ENCODE measurements at places on chromosomes 11 and 22. TPM values are rescaled to one million over a fixed set of nuclear protein-coding genes. Genes with fewer than 3 reads are reported as not detected.

Gene B3GAT1
- polyA plus RNA-seq: 5.3 TPM

Gene PHOX2A
- not detected for polyA plus RNA-seq

Gene LGR4
- polyA plus RNA-seq: 7.6 TPM

Gene TRIM48
- not detected for polyA plus RNA-seq

GRCh38 chr22:29450222-29450621 lies 11.8 kb downstream of the RFPL1 start:
- H3K4me1 ChIP-seq: peaks cover 8% of the 10 kb centered on the region
- no peak overlapping the region for H3K4me3 ChIP-seq
- no peaks in the 10 kb centered on the region for H3K36me3 ChIP-seq
- no peaks in the 10 kb centered on the region for H3K27me3 ChIP-seq
- DNase-seq: no peak

DNA sequence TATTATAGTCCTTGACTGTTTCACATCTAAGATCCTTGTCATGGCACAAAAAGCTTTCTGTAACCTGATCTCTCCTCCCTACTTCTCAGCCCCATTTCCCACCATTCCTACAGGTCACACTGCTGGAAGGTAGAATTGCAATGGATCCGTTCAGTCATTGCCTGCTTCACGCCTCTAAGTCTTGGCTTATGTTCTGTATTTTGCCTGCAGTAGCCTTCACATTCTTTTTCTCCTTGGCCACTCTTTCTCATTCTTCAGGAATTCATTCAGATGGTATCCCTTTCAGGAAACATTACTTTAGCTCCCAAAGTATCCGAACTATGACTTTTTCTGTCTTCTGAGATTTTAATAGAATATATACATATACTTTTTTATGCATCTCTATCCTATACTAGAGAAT lies 731.5 kb downstream of the NTM start:
- no peak overlapping the region for H3K4me3 ChIP-seq
- H3K27me3 ChIP-seq: no peaks in the 10 kb centered on the region
- DNase-seq: no peak
- H3K27ac ChIP-seq: no peak overlapping the region
- no peaks in the 10 kb centered on the region for H3K36me3 ChIP-seq
- H3K4me1 ChIP-seq: no peaks in the 10 kb centered on the region

DNA sequence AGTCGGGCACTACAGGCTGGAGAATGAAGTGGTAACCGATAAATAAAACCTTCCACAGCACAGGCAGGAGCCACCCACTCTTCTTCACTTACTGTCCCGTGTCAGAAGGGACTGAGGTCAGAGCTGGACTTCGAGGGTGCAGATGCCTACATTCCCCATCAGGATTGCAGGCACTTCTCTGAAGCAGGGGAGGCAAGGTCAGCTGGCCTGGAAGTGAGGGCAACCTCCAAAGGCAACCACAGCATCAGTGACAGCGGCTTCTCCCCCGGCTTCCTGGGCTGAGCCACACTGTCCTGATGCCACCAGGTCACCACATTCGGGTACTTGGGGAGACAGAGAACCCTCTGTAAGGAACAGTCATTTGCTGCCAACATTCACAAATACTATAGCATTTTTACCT lies 22.7 kb downstream of the TCIRG1 start:
- no peak overlapping the region for H3K4me3 ChIP-seq
- H3K36me3 ChIP-seq: peaks cover 97% of the 10 kb centered on the region
- no peak overlapping the region for H3K27ac ChIP-seq
- DNase-seq: no peak

- H3K4me3 ChIP-seq: no peak overlapping the region
- no peak overlapping the region for H3K27ac ChIP-seq
- H3K36me3 ChIP-seq: peaks cover 100% of the 10 kb centered on the region
- no peaks in the 10 kb centered on the region for H3K27me3 ChIP-seq
- no peaks in the 10 kb centered on the region for H3K4me1 ChIP-seq
- DNase-seq: no peak
These were observed 23.2 kb downstream of the ACAT1 start for GRCh38 chr11:108144615-108145014.

GRCh38 chr11:94638301-94638901 lies 71.2 kb downstream of the PIWIL4 start:
- no peak overlapping the region for H3K4me3 ChIP-seq
- H3K27ac ChIP-seq: peak overlapping the region; percentile 49
- no peaks in the 10 kb centered on the region for H3K27me3 ChIP-seq
- peaks cover 4% of the 10 kb centered on the region for H3K4me1 ChIP-seq
- no peaks in the 10 kb centered on the region for H3K36me3 ChIP-seq
- no peak for DNase-seq

DNA sequence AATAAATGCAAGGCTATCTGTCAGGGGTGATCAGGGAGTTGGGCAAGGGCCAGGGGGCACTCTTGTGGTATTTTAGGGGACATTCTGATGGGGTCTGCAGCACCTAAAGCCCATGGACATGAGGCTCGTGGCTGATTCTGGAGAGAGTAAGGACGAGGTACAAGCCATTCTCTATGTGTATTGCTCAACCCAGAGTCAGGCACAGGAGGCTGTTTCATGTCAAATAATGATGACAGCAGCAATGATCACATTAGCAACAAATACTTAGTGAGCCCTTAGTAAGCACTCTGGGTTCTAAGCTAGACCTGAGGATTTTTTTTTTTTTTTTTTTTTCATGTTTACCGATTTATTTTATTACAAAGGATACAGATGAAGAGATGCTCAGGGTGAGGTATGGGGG lies 83.5 kb upstream of the THY1 start:
- H3K4me1 ChIP-seq: no peaks in the 10 kb centered on the region
- no peak overlapping the region for H3K27ac ChIP-seq
- peaks cover 17% of the 10 kb centered on the region for H3K27me3 ChIP-seq
- H3K4me3 ChIP-seq: no peak overlapping the region
- H3K36me3 ChIP-seq: no peaks in the 10 kb centered on the region

DNA sequence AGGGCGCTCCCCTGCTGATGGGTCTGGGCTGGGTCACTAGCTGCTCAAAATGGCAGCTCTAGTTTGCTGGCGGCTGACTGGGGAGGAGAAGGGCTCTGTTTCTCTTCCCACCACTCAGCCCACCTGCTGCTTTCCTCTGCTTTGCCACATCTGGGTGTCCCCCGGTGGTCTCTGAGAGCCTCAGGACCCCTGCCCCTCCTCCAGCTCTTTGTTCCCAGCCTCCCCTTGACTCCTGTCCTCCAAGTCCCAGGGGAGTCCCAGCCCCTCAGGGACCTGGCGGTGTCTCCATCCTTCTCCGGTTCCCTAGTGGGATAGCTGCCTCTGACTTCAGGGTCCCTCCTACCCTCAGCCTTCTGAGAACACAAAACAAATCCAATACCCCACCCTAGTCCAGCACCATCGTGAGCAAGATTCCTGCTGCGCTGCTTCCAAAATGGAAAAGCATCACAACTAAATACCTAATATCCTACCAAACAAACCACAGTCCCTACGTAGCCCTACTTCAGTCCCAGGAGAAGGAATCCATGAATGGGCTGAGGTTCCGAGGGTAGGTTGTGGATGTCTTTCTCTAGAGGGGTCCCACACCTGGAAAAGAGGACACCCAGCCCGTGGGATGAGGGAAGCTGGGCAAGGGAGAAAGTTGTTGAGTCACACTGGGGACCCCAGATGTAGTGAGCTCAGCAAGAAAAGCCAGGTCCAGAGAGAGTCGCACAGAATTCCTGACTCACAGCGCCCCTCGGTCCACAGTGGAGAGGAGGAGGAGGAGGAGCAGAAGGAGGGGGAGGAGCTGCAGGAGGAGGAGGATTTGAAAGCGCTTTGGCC lies 45.0 kb upstream of the NNMT start:
- peaks cover 84% of the 10 kb centered on the region for H3K36me3 ChIP-seq
- no peaks in the 10 kb centered on the region for H3K27me3 ChIP-seq
- peaks cover under 1% of the 10 kb centered on the region for H3K4me1 ChIP-seq

GRCh38 chr11:61727401-61727811 lies 25.0 kb upstream of the MYRF start:
- no peaks in the 10 kb centered on the region for H3K27me3 ChIP-seq
- no peak overlapping the region for H3K4me3 ChIP-seq
- DNase-seq: no peak
- H3K4me1 ChIP-seq: no peaks in the 10 kb centered on the region

DNA sequence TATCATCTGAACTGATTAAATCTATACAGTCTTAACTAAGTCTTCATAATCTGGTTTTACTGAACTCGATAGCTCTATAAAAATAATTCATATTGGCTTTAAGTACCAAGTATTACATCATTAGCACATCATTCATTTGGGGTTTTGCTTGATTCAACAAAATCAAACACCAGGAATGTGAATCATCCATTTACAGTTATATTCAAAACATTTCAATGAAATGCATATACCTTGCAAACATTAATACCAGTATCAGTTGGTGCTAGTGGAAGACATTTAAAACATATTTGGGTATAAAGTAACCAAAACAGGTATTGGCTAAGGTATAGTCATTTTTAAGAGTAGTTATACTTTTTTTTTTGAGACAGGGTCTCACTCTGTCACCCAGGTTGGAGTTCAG lies 12.2 kb upstream of the CCDC89 start:
- no peaks in the 10 kb centered on the region for H3K27me3 ChIP-seq
- H3K4me1 ChIP-seq: peaks cover 8% of the 10 kb centered on the region
- no peak overlapping the region for H3K27ac ChIP-seq
- peaks cover 31% of the 10 kb centered on the region for H3K36me3 ChIP-seq

- DNase-seq: peak; percentile 16
- H3K4me3 ChIP-seq: no peak overlapping the region
- H3K27ac ChIP-seq: no peak overlapping the region
- no peaks in the 10 kb centered on the region for H3K4me1 ChIP-seq
These were observed 62.1 kb upstream of the CADM1 start for GRCh38 chr11:115566180-115566764.

DNA sequence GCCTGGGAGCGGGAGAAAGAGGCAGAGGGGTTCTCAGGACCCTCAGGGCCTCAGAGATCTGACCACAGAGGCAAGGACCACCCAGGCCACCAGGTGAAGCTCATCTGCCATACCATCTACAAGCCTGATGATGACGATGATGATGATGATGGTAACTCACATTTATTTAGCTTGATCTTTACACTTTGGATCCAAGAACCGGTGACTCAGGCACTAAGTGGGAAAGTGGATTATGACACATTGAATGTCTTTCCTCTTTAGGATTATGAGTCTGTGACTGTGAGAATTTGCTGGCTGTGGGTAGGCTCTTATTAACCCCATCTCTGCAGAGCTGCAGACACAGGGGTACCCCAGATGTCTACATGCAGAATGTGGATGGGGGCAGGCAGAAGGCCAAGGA lies 110.3 kb downstream of the DSCAML1 start:
- no peaks in the 10 kb centered on the region for H3K36me3 ChIP-seq
- H3K4me3 ChIP-seq: no peak overlapping the region
- DNase-seq: no peak
- H3K27me3 ChIP-seq: no peaks in the 10 kb centered on the region
- H3K4me1 ChIP-seq: no peaks in the 10 kb centered on the region

DNA sequence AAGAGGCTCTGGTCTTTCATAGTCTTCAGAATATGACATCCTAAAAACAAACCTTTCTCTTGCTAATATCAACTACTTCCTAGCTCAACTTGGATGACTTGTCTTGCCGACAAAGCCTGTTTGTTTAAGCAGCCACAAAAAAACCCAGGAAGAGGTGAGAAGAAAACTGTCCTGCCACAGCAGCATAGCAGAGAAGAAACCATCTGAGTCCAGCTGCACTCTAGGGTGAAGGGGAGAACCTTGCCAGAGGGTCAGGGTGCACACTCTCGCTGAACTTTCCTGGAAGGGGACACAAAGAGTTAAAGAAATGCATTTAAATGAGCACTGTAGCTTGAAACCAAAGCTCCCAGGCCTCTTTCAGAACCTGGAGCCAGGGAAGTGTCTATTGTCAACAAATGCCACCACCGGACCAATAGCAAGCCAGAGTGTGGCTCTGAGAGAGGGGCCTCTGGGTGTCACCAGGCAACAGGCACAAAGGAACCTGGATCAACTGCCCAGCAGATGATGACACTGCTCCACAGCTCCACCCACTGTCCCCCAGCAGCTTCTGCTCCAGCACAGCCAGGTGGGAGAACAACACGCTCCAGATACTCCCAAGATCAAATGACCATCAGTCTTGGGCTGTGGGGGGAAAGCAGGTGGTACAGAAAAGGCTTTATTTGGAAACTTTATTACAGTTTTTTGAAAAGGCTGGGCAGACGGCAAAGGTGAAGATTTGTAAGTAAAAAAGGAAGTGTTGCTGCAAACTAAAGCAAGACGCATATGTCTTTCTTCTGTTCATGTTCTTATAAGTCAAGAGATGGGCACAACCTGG lies 105.7 kb downstream of the RASSF10 start:
- H3K4me1 ChIP-seq: no peaks in the 10 kb centered on the region
- peak; percentile 88 for DNase-seq
- no peaks in the 10 kb centered on the region for H3K36me3 ChIP-seq
- H3K4me3 ChIP-seq: no peak overlapping the region
- no peak overlapping the region for H3K27ac ChIP-seq
- H3K27me3 ChIP-seq: no peaks in the 10 kb centered on the region
